ENCODE measurements at places on chromosomes 12 and 14.

DNA sequence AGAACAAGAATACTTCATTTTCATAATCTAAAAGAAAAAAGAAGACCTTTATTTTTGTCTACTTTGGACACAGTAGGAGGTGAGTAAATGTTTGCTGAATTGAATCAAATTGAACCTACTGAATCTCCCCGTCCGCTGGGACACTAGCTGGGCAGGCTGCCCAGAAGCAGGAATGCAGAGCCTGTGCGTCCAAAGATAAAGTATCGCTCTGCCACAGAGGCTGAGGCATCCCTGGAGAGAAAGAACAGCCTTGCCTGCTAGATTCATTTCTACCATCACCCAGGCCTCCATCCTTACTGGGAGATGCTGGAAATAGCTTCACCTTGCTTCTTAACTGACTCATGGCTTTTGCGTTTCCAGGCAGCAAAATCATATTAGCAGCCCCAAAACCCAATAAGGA is 64.1 kb upstream of the TSPAN11 start:
- DNase-seq: no peak

DNA sequence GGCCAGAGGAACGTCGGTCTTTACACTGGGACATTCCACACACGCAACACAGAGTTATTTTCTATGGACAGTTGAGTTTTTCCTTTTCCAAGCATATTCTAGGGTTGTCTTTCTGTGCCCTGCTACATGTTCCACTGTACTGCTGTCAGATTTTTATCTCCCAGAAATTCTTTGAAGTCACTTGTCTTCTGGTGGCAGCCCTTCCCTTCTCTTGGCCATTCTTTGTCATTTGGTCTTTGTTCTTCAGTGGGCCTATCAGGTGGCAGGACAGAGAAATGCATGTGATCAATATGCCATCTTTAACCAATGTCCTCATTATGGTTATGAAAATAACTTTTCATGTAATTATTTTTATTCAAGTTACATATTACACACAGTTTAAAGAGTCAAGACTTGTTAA is 36.3 kb downstream of the MARK3 start:
- no peak for DNase-seq

GRCh38 chr12:119446459-119446858 is 111.9 kb downstream of the CCDC60 start:
- DNase-seq: no peak

DNA sequence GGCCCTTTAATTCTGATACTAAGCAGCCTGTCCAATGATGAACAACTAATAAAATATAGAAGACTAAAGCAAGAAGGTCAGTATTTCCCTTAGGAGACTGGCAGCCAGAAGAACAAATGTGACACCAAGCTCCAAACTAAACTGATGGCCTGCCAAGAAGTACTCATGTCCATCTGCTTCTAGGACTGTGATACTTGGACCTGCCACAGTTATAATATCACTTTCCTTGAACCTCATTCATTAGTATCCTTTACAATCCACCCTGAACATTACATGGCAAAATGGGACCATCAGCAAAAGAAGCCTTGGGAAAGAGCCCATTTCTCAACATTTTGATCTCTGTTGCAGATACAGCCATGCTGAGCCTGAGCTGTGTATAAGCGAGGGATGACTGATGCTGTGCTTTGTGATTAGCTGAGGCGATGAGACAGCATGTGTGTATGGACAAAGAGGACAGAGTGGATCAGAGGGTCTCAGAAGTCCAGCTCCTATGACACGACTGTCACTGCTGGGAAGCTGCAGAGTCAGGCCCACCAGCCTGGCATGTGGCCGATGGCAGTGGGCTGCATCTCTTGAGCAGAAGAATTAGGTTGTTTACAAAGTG is 73.9 kb downstream of the TGFB3 start:
- DNase-seq: no peak

GRCh38 chr12:31740628-31741027 is 11.8 kb upstream of the AMN1 start:
- no peak for DNase-seq
